ENCODE measurements at places on chromosomes 11 and 22.

GRCh38 chr22:20022231-20022977 lies 1.5 kb downstream of the TANGO2 start:
- DNase-seq: no peak

DNA sequence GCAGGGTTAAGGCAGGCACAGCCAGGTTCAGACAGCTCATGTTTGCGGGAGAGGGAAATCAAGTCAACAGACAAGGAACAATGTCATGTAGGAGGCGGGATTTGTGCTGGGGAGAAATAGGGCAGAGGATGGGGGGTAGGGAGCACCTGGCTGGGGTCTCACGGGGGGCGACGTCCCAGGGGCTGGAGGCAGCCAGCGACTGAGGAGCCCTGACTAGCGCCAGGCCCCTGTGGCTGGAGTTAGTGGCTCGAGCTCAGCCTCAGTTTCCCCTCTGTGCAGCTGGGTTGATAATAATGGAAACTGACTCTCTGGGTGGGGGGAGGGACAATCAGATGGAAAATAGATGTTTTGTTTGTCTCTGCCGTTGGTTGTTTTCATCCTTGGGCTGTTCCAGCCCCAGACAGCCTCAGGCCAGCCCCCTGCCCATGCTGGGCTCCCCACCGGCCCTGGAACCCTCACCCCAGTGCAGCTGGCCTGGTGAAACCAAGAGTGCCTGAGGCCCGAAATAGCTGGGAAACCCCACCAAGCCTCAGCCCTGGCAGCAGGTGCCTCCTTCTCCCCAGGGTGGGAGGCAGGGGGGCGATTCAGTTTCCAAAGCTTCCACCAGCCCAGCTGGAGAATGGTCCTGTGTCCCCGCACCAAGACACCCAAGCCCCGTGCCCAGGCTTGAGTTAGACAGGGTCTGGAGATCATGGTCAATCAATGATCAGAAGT lies 44.1 kb downstream of the IGLL5 start:
- DNase-seq: no peak

GRCh38 chr11:4127357-4127756 lies 32.8 kb downstream of the RRM1 start:
- DNase-seq: no peak

GRCh38 chr11:112612250-112612849 lies 348.9 kb upstream of the NCAM1 start:
- no peak for DNase-seq

DNA sequence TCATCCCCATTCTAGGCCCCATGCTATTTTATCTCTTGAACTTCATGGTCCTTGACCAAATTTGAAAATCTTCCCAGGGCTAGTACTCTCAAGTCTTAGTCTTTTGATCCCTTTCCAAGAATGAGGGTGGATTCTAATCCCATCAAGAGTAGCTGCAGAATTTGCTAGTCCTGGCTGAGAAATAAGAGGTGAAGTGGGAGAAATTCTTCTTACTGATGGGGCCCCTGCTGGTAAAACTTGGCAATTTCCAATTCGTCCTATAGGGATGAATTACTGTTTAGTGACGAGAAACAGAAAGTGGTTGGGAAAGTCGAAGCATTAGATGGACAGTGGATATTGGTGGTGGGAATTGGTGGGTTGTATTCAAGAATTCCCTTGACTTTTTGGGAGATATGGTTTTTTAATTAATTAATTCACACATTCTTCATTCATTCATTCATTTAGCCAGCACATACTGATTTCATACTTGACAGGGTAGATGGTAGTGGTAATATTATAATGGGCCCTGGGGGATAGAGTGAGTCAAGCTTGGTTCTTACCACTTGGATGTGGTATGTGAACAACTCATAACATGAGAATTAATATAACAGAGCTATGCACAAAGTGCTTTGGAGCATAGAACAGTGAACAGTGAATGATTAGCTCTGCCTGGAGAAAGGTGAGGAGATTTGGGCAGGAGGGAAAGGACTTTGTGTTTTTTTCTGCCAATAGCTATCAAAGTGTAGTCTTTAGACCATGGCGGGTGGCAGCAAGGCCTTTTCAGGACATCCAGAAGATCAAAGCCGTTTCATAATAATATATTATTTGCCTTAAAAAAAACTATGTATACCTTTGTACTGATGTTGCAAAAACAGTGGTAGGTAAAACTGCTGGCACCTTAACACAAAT lies 103.8 kb downstream of the STIM1 start:
- no peak for DNase-seq

- no peak for DNase-seq
Measured at GRCh38 chr11:69837791-69838190, 18.6 kb upstream of the FGF3 start.

GRCh38 chr11:108713076-108713790 lies 48.4 kb downstream of the DDX10 start:
- DNase-seq: no peak

DNA sequence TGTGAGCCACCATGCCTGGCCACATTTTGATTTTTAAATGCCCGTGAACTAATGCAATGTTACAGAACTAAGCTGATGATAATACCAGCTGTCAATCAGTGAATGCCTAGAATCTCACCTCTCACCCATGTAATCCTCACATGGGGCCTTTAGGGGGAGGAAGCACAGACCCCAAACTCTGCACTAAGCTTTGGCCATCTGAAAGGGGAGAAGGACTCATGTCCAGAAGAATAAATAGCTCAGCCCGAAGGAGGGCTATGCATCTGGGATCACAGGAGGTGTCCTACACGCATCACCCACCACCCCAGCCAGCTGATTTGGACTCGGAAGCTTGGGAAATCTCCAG lies 36.0 kb upstream of the YPEL1 start:
- DNase-seq: no peak

GRCh38 chr11:65141896-65142494 lies 7.7 kb upstream of the SYVN1 start:
- DNase-seq: no peak

DNA sequence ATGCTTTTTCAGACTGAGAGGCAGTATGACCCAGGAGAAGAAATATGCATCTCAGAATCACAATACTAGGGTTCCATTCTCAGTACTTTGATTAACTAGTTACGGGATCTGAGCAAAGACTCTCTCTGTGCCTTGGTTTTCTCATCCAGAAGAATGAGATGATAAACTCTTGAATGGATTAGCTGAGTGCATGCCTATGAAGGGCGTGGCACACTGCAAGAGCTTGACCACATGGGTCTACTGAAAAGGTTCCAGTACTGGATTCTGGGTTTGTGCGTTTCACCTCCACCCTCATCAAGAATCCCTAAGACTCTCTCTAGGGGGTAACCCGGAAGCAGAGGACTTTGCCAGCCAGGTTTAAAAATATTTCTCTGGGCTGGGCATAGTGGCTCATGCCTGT lies 25.6 kb downstream of the PGA5 start:
- DNase-seq: no peak

GRCh38 chr11:75602951-75603350 lies 40.9 kb downstream of the SERPINH1 start:
- DNase-seq: no peak

DNA sequence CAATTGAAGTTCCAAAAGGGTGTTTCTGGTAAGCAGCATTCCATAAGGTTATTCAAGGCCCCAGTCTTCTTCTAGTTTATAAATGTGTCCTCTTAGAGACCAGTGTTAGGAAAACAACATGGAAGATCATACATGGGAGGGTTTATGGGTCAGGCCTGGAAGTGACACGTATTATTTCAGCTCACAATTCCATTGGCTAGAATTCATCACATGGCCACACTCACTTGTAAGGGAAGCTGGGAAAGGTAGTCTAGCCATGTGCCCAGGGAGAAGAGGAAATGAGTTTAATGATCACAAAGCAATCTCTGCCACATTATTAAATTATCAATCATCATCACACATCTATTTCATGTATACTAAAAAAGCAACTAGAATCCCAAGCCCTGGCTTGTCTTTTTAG lies 181.7 kb upstream of the TBCEL start:
- DNase-seq: no peak

DNA sequence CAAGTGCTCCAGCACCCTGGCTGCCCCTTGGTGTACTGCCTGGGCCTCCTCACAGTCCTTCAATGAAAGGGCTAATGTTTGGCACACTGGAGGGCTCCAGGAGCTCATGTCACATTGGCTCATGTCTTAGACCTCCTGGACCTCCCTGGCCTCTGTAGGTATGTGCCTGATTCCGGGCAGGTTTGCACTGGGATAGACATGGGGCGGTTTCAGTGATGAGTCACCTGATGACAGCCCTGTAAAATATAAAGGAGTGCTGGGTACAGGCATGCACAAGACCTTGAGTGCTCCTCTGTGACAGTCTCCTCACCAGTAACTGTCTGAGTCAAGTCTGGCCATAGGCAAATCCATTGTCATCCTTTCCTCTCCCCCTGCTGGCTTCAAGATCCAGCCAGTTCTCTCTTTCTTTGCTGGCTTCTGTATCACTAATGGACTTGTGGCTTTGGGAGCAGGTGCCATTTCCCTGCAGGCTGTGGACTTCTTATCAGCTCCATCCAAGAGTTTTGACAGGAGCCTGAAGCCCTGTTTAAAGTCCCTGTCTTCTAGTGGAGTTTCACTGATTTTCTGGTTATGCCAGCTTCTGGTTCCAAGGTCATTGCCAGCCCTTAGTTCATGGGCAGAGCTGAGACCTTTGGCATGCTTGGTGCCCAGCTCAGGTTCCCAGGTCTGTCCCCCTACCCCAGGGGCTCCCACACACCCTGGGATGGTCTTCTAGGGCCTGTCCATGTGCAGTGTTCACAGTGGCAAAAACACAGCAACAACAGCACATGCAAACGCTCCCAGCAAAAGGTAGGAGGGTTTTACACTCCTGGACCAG lies 22.7 kb upstream of the P2RY2 start:
- DNase-seq: no peak

GRCh38 chr11:12587333-12587991 lies 86.8 kb upstream of the TEAD1 start:
- DNase-seq: no peak

- DNase-seq: no peak
Measured at GRCh38 chr22:46942799-46943785, 180.6 kb downstream of the TBC1D22A start.

DNA sequence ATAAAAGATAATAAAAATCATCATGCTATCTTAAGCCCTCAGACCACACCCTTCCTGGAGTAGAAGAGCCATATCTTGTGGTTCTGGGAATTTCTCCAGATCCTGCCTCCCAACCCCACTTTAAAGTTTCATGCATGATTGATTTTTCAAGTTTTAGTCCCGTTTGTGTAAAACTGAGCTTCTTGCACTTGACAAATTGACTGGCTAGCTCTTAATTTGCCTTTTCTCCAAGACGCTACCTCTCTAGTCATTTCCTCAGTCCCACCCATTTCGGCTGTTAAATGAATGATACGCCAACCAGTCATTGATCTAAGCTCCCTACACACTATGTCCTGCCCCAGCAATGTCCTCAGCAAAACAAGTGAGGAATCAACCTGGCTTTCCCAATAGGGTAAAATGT lies 71.8 kb upstream of the TEAD1 start:
- DNase-seq: no peak

GRCh38 chr11:17063171-17064002 lies 14.1 kb downstream of the RPS13 start:
- DNase-seq: no peak

DNA sequence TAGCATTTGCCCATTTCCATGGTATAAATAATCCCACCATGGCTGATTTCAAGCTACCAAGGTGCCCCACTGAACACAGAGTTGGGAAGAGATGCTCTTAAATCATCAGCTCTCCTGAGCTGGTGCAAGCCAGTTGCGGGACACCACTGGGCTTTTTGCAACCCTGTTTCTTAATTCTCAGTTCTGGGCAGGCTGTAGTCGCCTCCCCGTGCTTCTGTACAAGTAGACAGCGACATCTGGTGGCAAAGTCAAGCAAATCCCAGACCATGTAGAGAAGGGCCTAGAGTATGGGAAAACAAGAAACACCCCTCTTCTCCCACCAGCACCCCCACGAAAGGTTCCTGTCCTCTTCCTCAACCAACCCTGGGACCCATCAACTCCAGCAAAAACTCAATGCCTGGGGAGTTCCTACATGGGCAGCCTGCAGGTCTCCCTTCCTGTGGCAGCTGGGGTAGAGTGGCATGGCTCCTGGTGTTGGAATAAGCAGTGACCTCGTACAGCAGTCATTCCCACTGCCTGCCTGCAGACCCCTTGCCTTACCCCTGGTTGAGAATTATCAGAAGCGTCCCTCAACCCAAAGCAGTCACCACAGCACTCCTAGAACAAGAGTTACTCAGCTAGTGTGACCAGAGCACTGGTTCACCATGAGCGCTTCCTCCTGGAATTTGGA lies 68.4 kb downstream of the IGLL5 start:
- DNase-seq: no peak

DNA sequence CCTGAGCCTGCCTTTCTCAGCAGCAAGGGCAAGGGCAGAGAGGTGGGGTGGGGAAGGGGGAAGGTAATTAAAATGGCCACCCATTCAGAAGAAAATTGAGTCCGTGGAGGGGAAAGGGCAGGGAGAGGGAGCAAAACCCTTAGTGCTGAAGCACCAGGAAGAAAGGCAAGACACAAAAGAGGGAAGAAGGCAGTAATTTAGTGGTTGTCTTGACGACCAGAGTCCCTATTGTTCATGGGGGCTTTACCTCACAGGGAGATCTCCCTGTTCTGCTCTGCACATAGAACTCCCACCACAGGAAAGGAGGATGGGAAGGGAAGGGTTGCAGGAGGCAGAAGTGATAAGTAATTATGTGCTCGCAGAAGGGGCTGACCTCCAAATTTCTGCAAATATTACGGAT lies 23.4 kb downstream of the SNX19 start:
- no peak for DNase-seq

DNA sequence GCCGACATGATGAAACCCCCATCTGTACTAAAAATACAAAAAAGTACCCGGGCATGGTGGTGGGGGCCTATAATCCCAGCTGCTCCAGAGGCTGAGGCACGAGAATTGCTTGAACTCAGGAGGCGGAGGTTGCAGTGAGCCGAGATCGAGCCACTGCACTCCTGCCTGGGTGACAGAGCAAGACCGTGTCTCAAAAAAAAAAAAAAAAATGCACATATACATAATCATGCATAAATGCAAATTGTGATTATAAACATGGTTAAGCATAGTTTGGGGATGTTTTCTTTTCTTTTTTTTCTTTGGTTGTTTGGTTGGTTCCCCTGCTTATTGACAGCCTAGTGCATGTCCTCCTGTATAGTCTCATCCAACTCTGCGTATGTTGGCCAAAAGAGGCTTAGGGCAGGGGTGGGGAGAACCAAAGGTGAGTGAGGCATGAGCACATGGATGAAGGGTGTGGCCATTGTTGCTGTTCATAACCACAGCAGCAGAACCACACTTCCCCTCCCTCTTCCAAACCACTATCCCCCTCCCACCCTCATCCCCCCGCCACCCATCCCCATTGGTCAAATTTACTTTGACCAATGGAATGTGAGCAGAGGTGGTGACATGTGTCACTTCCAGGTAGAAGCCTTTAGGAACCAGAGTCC lies 6.9 kb upstream of the VPS37C start:
- DNase-seq: no peak

- no peak for DNase-seq
Measured at GRCh38 chr11:44693654-44694119, 33.1 kb upstream of the TSPAN18 start.

GRCh38 chr22:25970999-25971811 lies 198.1 kb upstream of the SEZ6L start:
- DNase-seq: no peak

- DNase-seq: no peak
Measured at GRCh38 chr22:40050258-40050657, 55.5 kb downstream of the FAM83F start.

GRCh38 chr11:75903276-75903675 lies 88.3 kb downstream of the UVRAG start:
- no peak for DNase-seq

GRCh38 chr11:131504199-131504949 lies 134.0 kb downstream of the NTM start:
- no peak for DNase-seq

Measured in SHP77 treated with DMSO at 0.1 percent for 48 hours (cell line).